ENCODE measurements at places on chromosomes 7 and 10.

- DNase-seq = no peak
Measured at GRCh38 chr10:1546431-1547110, 190.8 kb downstream of the ADARB2 start.

- DNase-seq = no peak
Measured at GRCh38 chr10:49784681-49785080, 22.6 kb upstream of the OGDHL start.

DNA sequence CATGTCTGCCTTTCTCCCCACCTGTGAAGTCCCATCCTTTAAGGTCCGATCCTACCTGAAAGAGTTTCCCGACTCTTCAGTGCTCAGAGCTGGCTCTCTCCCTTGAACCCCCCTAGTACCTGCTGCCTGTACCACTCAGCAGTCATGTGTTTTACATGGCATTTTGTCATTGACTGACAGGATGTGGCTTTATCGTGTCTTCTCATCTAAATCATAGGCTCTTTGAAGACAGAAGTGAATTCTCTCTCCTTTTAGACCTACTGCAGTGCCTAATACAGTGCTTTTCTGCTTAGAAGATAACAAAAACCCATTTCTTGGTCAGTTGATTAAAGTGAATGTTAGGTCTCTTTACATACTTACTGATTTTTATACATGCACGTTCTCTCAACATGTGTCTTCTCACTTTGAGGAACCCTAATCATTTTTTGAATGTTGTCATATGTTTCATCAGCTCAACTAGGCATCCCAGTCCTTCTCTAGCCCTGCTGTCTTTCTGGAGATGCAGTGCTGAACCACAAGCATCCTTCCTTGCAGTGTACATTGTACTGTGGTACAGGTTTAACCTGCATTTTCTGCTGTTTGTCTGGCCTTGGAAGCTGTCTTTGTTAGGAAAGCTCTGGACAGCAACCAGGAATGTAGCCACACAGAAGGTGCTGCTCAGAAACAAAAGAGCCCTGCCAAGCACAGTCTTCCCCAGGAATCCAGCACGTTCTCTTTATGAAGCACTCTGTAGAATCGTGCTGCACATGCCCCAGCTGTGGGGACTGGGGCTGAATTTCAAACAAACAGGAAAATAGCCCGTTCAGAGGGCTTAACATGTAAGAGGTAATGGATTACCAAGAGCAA lies 28.1 kb upstream of the LRRC4 start:
- DNase-seq = no peak

- DNase-seq = no peak
Measured at GRCh38 chr10:34252111-34252510, 563.0 kb downstream of the PARD3 start.

GRCh38 chr7:1455241-1455939 lies 3.9 kb downstream of the MICALL2 start:
- no peak for DNase-seq

DNA sequence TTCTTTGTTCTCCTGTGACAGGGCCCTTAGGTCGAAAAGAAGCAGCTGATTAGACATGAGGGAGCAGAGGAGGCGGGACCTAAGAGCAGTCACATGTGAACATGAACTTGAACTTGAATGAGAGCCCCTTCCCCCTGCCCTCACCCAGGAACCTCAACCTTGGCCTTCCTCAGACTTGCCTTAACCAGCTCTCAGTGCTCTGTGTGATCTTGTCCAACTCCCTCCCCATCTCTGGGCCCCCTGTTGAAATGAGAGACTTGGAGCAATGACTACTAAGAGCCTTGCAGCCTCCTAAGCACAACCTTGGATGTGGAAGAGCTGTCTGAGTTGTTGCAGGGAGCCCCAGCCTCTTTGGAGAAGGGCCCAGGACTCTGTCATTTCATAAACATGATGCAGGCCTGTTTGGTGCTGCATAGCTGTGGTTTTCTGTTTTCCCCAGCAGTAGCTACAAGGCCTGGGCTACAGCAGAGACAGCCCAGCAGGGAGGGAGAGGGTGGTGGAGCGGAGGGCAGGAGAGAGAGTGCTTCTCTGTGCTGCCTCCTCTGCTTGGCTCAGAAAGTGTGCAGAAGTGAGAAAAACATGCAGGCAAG lies 123.9 kb upstream of the ZMIZ1 start:
- DNase-seq = no peak

GRCh38 chr7:103325744-103326143 lies 18.8 kb downstream of the DNAJC2 start:
- no peak for DNase-seq

DNA sequence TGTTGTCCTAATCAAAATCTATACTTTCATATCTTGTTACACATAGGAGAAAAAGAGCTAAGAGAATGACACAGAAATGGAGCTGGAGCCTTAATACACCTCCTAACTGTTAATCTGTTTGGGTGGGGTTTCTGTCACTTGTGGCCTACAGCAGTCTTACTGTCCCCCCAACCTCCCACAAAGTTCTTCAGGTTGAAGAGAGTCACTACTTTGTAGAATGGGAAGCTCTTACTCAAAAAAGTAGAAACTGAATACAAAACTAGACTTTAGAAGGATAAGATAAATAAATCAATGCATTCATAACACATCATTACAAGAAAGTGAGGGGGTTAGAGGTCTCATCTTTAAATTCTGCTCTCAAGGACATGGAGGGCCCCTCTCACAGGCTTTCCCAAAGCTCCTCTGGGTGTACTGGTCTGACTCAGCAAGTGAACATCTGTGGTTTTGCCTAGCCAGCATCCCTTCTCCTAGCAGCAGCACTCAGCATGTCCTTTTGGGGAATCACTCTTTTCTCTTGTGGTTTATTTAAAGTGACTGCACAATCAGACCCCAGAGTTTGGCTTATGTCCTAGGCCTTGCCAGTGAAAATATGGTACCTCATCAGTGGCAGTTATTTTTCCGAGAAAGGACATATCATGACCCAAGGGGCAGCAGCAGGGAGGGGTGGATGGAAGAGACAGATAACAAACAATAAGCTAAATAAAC lies 2.0 kb upstream of the BLVRA start:
- DNase-seq = no peak

- no peak for DNase-seq
Measured at GRCh38 chr7:42426163-42426562, 189.2 kb upstream of the GLI3 start.

DNA sequence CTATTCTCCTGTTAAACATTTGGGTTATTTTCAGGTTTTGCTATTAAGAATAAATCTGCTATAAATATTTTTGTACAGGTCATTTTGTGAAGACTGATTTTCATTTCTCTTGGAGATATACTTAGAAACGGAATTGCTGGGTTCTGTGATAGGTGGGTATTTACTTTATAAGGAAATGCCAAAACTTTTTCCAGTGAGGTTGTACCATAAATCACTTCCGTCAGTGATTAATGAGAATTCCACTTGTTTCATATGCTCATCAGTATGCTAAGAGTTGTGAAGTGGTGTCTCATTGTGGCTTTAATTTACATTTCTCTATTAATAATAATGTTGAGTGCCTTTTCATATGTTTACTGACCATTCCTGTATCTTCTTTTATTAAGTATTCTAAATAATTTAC lies 84.0 kb upstream of the KLF14 start:
- no peak for DNase-seq

DNA sequence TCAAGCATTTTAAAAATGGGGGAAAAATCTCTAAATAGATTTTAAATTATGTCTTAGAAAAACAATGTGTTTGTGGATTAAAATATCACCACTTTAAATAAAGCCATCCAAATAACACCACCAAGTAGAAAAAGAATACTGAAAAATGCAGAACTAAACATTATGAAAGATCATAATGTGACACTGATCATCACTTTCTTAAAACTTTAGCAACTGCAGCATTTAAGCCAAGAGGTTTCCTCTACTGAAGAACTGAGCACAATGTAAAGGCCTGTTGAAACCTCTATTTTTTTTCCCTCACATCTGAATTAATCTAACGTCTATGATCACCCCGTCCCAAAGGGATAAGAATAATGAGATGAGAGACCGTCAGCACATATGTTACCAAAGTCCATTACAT lies 18.6 kb downstream of the MINDY3 start:
- DNase-seq = no peak

DNA sequence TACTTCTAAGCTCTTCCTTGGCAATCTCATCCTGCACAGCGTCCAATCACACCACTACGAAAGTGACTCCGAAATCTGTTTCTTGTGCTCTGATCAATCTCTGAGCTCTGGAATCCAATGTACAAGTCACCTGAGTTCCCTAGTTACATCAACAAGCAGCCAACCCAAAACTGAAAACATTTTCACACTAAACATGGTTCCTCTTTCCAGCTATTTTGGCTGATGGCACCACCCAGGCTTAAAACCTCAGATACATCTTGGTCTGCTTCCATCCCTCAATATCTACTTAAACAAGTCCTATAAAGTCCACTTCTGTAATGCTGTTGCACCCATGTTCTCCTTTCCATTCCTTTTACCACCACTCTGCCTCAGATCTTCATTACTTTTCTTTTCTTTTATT lies 3.6 kb downstream of the BLOC1S2 start:
- DNase-seq = no peak

GRCh38 chr10:120335553-120335952 lies 121.5 kb upstream of the PLPP4 start:
- no peak for DNase-seq

DNA sequence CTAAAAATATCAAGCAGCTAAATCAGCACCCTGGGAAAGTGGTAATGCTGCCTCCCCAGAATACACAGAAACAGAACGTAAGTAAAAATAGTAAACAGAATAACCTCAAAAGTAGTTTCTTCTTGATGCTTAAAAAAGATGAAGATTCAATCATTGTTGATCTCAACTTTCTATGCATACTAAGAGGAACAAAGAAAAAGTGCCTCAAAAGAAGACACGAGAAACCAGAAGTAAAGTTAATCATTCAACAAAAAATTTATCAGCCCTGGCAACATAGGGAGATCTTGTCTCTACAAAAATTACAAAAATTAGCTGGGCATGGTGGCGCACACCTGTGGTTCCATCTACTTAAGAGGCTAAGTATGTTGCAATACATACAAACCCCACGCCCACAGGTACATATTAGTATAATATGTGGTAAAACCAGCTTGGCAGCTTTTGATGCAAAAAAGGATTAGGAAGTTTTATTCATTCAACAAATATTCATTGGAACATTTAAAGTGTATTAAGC lies 153.7 kb downstream of the NRBF2 start:
- no peak for DNase-seq

GRCh38 chr7:17611611-17612010 lies 313.2 kb downstream of the AHR start:
- DNase-seq = no peak

DNA sequence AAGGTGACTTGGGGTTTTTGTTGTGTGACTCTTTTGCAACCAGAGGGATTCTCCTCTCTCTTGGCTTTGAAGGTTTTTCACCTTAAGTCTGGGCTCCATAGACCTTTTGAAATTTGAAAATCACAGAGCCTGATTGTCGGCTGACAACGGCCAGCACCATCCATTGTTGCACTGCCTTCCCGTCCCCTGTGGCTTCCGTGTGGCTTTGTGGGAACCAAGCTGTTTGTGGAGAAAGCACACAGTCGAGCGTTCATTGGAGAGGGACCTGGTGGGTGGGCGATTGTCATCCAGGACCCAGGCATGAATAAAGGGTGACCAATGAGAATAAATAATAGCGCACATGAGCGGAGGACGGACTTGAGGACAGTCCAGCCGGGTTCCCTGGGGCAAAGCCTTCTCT lies 7.4 kb upstream of the RAMP3 start:
- no peak for DNase-seq

GRCh38 chr10:132838346-132838970 lies 52.5 kb upstream of the NKX6-2 start:
- no peak for DNase-seq

DNA sequence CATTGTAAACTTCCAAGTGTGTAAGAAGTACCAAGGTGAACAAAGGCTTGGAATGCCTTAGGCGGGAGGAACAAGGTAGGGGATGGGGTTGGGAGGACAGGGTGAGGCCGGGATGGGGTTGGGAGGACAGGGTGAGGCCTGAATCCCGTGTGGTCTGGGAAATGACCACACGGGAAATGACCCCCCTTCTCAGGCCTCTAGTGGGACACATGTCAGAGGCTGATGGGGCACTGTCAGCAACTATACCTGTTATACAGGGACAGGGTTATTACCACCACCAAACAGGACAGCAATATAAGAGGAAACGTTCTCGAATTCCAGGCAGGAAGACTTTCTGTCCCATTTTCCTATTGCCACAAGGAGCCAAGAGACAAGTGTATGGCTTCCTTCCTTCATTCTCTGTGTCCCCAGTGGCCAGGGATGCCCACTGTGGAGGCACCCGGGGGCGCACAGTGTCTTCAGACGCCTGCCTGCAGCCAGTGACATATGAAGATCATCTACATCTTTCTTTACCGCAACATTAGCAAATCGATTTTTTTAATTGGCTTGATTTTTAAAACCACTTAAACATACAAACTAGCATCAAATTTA lies 1.3 kb downstream of the MKI67 start:
- DNase-seq = no peak

GRCh38 chr7:44099669-44100068 lies 4.5 kb upstream of the AEBP1 start:
- DNase-seq = no peak

DNA sequence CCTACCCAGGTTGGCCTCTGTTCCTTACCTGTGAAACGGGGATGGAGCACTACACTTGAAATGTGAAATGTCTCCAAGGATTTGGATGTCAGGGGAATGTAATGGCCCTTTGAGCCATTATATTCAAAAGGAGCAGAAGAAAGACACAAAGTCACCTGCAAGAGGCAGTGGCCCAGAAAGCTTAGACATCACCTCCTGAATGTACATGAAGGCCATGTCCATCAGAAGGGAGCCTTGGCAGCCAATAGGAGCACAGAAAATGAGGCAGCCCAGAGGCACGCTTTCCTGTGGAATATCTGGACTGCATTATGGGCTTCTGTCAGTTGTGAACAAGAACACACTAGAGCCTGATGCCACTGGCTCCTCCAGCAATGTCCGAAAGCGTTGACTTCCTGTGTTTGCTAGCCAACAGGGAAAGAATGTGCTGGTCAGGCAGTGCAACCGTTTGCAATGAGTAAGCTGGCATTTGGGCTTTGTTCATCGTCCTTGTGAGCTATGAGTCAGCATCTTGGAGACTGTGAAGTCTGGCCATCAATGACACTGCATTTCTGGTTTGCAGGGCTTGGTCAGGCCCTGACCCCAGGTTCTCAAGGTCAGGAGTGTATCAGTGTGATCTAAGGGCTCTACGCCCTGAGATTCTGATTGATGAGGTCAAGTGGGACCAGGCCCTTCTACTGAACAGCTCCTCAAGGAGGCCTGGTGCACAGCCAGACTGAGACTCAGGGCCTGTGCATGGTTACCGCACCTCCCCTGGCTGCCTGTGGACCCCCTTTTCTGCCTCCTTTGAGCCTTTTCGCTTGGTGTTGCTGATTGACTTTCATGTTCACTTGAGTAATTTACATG lies 222.4 kb downstream of the RPS24 start:
- DNase-seq = no peak

DNA sequence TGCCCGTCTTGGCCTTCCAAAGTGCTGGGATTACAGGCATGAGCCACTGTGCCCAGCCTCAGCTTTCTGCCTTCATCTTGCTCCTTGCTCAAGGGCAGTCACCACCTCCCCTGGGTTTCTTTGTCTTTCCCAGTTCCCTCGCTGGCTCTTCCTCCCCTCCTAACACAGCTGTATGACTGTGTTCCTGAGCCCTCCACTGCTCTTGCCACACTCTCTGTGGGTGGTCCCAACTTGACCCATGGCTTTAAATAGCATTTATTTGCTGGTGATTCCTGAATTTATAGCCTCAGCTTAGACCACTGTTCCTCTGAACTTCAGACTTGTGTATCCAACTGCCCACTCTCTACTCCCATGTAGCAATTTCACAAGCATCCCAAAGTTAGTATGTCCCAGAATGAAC lies 181.3 kb downstream of the BAMBI start:
- no peak for DNase-seq
